ENCODE measurements at places on chromosomes 4 and X.

DNA sequence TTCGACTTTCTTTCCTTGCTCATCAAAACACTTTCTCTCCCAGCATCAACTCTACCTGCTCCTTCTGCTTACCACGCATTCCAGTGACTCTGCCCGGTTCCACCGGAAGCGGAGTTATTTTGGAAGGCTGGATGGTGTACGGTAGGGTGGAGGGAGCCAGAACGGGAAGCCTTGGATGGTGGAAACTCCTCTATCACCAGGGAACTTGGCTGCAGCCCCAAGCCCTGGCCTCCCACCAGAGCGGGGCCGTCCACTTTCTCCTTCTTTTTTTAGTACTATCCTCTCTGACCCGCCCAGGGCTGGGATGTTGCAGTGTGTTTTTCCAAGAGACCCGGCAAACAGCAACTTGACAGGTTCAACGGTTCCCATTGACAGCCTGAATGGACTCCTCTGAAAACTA is 27.6 kb downstream of the ADGRG2 start:
- DNase-seq: no peak

DNA sequence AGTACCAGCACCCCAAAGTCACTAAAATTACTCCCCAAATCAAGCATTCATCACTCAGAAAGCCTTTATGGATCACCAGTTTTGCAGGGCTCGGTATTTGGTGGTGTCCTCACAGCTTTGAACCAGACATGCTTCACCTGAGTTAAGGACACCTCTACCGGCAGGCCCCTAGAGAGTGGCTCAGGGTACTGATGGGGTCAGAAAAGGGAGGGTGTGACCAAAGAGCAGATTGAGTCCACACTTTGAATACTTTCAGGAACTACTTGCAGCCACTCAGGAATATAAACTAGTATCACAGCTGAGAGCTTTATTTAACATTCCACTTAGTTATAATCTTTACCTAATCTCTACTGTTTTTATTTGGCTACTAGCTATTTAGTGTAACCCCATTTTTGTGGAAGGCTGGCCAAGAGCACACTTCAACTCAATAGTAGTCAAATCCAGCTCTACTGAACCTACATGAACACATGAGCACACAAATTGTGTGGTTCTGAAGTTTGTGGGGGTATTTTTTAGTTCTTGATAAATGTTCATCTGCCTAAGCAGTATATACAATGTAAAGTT is 109.6 kb upstream of the SPRY1 start:
- no peak for DNase-seq

GRCh38 chr4:185142564-185142911 is 528 bp upstream of the SLC25A4 start:
- DNase-seq: no peak

- no peak for DNase-seq
Measured at GRCh38 chr4:54231768-54232688, 2.9 kb downstream of the PDGFRA start.

- no peak for DNase-seq
Measured at GRCh38 chr4:163747886-163748285, 253.4 kb downstream of the TMA16 start.

DNA sequence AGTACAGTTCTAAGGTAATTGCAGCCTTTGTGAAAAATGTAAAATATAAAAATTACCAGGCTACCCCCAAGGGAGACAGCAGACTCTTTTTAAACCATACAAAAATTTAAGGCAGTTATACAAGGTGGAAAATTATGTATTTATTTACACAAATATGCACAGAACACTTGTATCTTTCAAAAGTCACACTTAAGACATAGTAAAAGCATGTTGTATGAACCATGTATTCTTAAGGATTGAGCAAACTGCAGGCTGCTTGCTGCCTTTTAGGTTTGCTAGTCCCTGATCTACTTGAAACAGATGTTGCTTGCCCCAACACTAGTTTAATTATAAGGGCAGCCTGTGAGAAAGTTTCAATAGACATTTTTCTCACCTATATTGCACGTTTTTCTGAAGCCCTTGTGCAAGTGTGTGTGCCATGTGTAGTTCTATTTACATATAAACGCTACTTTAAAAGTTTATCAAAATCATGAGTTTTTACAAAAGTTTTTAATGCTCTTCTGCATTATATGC is 72.8 kb downstream of the PRSS12 start:
- no peak for DNase-seq

- DNase-seq: no peak
Measured at GRCh38 chr4:8457646-8458252, 17.2 kb downstream of the TRMT44 start.

DNA sequence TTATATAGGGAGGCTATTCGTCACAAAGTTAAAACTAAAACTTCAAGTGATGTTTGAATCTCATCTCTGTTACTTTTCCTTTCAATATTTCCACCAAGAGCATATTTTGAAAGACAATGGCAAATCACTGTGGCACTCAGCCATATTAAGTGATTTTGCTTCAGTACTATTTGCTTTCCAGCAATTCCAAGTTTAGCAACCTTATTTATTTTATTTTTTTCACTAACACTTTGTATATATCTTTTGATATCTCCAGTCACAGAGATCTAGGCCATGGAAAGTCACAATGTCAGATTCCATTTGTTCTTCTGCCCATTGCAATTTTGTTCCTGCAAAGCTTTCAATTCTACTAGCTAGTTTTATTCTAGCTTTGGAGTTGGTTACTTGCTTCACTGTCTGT is 1514.5 kb upstream of the ADGRL3 start:
- no peak for DNase-seq

GRCh38 chrX:15310117-15310516 is 5.3 kb downstream of the ASB11 start:
- DNase-seq: peak; percentile 9

- DNase-seq: no peak
Measured at GRCh38 chr4:81143183-81143582, 71.8 kb downstream of the PRKG2 start.

DNA sequence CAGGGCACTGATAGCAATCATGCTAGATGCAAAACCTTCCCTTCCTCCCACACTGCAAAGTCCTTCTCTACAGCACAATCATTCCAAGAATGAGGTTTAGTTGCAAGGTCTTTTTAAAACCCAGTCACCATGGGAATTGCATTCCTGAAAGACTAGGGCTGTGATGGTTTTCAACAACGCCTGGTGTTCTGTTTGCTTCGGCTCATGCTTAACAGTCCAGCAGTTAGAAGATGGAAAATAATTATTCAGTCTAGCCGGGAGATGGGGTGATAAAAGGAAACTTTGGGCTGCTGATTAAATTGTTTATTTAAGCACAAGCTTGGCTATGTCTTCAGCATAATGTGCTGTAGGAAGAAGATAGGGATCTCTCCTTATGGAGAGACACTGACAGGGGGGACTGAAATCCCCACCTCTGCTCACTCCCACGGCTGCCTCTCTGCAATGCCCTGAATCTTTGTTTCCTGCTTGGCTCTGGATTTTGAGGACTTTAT is 211.4 kb downstream of the MID1IP1 start:
- no peak for DNase-seq

- no peak for DNase-seq
Measured at GRCh38 chr4:110025056-110025455, 112.4 kb downstream of the EGF start.

GRCh38 chrX:40205471-40205870 is 107.7 kb upstream of the BCOR start:
- DNase-seq: no peak

DNA sequence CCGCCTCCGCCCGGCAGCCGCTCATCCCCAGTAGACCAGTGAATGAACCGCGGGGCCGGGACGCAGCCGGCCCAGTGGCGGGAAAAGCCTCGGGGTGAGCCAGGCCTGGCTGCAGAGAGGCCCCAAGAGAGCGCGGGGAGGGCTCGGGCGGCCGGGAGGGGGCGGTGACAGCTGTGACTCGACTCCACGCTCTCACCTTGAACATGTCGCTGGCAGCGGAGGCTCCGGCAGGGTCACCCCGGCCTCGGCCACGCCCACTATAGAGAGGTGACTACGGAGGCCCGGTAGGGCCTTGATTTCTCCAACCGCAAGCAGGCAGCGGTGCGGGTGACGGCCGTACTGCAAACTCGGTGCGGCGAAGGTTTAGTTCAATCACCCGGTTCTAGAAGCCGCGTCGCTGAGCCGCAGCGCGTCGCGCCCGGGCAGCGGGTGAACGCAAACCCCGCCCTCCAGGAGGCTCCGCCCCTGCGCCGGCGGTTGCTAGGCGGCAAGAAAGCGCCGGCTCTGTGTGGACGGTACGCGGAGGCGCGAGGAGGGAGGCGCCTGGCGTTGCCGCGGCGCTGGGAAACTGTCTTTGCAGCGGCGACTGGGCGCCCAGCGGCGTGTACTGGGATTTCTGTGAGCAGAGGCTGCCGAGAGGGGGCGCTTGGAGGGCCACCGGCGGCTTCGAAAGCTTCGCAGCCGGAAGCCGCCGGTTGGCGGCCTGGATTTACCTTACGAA is at the start of the genes APOO and CXorf58:
APOO (minus strand) TSS at position 441 of the 721 bp plus-strand sequence; CDS start at position 205, 236 bp downstream.
CXorf58 (plus strand) TSS at position 509 of the 721 bp plus-strand sequence. CDS start 2,297 bp downstream, outside the sequence.
- DNase-seq: peak; percentile 59

DNA sequence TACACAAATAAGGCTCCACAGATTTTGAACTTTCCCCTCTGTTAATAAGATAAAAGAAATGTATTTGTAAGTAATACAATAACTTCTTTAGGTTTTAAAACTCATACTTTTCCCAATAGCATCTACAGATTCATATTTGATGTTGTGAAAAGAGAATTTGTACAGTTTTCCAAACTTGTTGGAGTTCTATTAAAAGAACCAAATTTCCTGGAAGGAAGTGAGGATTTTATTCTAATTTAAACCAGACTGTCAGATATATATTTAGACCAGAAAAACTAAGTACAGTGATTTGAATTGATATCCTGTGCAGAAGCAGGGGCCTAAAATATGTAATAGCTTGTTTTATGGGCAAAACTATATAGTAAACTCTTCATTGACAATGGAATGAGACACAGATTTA is 53.7 kb downstream of the NAA11 start:
- no peak for DNase-seq

GRCh38 chr4:3346146-3346545 is 53.3 kb downstream of the RGS12 start:
- peak; percentile 16 for DNase-seq

DNA sequence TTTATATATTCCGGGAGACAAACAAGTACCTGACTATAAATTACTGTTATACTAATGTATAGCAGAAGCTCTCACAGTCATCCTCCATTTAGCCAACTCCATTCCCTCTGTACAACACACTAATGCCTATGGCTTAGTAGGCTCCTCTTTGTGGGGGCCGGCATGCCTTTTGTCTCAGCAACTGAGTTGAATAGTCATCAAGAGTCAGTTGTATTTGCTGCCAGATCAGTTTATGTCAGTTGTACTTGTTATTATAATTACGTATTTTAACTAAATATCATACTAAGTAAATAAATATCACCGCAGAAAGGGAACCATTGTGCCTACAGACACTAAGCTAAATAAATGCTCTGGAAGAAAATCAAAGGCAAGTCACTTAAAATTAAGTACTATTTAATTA is 9.9 kb downstream of the PRMT9 start:
- DNase-seq: no peak

GRCh38 chr4:88102026-88102425 is 56.4 kb downstream of the ABCG2 start:
- no peak for DNase-seq

DNA sequence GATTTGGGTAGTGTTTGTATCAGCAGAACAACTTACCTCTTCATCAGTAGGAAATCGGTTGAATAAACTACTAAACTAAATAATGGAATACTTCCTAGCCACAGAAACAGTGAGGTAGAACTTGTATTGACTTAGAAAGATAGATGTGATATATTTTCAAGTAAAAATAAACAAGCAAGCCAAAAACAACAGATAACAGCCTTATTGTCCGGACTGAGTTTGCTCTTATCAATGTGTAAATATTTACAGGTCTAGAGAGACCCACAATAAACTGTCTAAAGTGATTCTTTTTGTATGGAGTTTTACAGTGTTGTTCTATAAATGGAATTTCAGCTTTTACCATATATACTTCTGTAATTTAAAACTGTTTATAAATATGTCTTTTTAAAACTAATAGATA is 721.8 kb downstream of the ADGRL3 start:
- DNase-seq: no peak

GRCh38 chrX:39164212-39164611 is 363.0 kb downstream of the MID1IP1 start:
- DNase-seq: no peak

DNA sequence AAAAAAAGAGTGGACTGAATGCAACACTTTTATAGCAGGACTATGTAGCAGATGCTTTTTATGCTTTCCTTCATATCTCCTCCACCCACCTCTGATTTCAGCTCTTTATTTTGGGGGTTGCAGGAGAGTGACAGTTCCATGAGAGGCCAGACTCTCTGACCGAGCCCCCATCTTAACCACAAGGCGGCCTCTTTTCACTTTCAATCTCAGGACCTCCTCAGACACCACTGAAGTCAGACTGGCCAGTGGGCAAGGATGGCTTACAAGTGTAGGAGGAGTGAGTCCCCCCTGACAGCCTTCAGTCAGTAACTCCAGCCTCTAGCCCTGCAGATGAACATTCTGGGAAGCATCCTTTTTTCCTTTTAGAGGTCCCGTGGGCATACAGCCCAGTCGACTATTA is 140.8 kb downstream of the FRAS1 start:
- no peak for DNase-seq

GRCh38 chr4:74969507-74970474 is 36.9 kb downstream of the PARM1 start:
- no peak for DNase-seq

DNA sequence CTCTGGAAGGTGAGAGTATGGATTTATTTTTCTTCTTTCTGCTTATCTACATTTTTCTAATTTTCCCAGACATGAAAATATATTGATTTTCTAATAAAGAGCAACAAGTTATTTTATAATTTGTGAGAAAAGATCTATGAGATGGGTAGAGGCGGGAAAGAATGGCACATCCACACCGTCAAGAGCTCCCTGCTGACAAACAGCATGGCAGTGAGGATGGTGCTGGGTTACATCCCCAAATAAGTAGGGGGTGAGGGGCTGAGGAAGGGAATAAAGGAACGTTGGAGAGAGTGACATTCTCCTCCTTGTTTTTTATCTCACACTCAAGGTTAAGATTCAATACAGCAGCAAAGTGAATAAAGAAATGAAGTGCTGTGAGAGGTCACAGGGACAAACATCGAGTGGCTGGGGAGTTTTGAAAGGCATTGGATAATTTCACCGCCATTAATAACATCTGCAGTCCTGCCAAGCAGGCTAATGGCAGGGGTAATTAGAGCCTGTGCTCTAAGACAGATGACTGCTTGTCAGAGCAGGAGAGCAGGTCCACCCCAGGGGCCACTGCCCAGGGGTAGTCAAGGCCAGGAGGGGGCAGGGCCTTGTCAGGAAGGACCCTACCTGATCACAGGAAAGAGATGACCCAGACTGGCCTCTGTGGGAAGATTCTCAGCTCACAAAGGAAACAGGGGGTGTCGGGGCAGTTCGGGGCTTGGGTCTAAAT is 323.8 kb downstream of the FBXW7 start:
- no peak for DNase-seq

- DNase-seq: no peak
Measured at GRCh38 chrX:134548257-134549201, 88.6 kb downstream of the HPRT1 start.
